ENCODE measurements at places on chromosomes 1 and 21.

GRCh38 chr1:93434987-93435386 is 12.9 kb upstream of the FNBP1L start:
- DNase-seq = no peak

- DNase-seq = no peak
These were observed 23.4 kb upstream of the TRAPPC10 start for GRCh38 chr21:43988506-43989230.

- peak; percentile 76 for DNase-seq
These were observed 4.9 kb downstream of the RGS1 start for GRCh38 chr1:192580351-192580962.

DNA sequence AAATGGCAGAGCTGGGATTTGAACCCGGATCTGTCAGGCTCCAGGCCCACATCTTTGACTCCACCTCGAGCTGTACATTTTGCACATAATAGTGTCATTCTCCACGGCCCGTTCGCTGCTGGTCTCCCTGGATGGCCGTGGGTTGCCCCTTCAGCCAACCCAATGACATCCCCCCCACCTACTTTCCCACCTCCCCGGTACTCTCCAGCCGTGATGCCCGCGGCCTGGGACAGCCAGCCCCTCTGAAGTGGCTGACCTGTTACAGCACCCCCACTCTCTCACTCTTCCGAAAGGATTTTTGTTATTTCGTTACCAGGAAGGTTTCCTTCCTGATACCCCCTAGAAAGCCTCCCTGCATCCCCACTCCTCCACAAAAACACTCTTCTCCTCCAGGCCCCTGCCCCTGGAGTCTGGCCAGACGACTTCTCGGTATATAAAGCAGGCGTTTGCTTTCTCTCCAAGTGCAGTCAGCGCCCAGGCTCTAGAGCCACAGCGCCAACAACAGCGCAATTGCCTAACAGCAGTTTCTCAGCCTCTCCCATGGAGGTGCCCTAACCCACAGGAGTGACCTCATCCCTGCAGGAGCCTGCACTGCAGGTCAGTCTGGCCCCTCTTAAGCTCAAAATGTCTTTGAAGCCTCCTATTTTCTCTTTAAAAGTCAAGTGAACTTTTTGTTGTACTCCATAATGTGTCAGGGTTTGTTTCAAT is 14.5 kb upstream of the GJB5 start:
- DNase-seq = peak; percentile 48

- DNase-seq = no peak
These were observed 90.8 kb upstream of the SLC25A33 start for GRCh38 chr1:9448132-9449109.

GRCh38 chr1:230509281-230509977 is 83.3 kb upstream of the PGBD5 start:
- DNase-seq = peak; percentile 84

DNA sequence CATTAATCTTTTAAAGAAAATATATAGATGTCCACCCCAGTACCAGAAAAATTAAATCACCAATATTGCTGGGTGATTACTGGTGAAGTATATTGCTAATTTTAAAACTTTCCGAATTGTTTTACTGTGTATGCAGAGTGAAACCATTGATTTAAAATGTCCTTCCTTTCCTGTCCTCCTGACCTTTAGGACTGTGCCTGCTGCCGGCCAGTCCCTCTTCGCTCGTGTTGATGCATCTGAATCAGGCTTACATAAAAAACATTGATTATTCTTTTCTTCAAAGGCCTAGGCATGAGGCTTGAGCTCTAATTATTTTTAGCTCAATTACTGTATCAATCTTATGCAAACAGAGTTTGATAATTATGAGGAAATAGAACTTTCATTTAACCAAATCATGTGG is 1128.1 kb downstream of the BRINP3 start:
- DNase-seq = no peak

- DNase-seq = no peak
These were observed at the start of gene GPR25 for GRCh38 chr1:200872446-200873115. GPR25 (plus strand) TSS chr1:200872981; CDS start chr1:200873038, 57 bp downstream.

DNA sequence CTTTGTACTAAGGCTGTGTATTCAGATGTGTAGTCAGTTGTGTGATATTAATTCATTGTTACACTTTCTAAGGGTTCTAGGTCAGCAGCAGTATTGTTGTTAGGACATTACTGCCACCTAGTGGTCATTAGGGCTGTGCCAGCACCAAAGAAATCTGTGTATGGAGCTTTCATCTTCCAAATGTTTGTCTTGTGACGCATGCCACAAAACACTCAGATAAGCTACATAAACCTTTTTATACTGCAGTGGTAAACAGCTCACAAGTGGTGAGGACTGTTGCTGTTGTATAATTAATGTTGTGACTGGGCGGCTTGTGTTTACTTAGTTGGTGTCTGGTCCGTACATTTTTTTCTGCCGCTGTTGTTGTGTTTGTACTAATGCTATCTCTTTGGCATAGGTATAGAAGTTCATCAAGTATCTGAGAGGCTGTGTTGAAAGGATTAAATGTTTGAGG is 51.7 kb downstream of the S1PR1 start:
- peak; percentile 95 for DNase-seq

DNA sequence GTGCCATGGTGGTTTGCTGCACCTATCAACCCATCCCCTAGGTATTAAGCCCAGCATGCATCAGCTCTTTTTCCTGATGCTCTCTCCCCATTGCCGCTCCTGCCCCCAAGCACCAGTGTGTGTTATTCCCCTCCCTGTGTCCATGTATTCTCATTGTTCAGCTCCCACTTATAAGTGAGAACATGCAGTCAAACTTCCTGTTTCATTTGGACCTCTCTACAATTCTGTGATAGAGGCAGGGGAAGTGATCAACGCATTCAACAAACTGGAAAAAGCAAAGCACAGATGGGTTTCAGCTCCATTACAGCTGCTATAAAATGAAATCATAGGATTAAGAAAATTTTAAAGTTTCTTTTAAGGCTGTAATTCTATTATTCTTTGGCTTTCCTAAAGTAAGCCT is 23.3 kb upstream of the CD55 start:
- DNase-seq = no peak

GRCh38 chr1:116159177-116159576 is 48.0 kb downstream of the MAB21L3 start:
- DNase-seq = no peak

DNA sequence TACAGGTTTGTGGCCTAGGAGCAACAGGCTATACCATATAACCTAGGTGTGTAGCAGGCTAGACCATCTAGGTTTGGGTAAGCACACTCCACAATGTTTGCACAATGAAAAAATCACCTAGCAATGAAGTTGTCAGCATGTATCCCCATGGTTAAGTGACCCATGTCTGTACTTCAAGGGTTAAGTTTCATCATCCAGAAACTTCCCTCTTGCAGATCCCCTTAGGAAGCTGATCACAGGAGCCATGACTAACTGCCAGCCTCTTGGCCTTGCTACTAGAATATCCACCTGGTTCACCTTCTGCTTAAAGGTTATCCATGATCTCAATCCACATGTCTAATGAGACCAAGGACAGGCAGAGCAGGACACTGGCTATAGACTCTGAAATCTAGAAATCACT is 3.5 kb upstream of the UBXN10 start:
- no peak for DNase-seq

- peak; percentile 56 for DNase-seq
These were observed 7.7 kb downstream of the PCP4L1 start for GRCh38 chr1:161266202-161266601.

DNA sequence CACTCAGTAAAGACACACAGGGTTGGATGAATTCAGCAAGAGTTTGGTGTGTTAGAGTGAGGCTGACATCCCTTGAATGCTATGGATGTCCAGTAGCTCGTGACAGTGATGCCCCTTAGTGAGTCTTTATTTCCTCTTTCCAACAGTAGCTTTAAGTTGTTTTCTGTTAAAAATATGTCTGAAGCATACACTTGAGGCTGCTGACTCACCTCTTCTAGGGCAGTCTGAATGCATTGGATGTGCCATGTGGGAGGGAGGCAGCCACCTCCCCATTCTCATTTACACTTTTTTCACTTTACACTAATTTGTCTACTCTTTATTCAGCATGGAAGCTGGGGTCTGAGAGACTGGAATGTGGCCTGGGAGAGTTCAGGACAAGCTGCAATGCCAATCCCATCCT is 17.6 kb downstream of the NOS1AP start:
- peak; percentile 58 for DNase-seq

GRCh38 chr1:203508463-203509073 is 14.6 kb downstream of the OPTC start:
- peak; percentile 39 for DNase-seq

GRCh38 chr1:117094841-117095604 is 26.5 kb downstream of the TRIM45 start:
- peak; percentile 82 for DNase-seq

Measured in astrocyte of the hippocampus (primary cell).